ENCODE measurements at places on chromosomes 2 and 18.

DNA sequence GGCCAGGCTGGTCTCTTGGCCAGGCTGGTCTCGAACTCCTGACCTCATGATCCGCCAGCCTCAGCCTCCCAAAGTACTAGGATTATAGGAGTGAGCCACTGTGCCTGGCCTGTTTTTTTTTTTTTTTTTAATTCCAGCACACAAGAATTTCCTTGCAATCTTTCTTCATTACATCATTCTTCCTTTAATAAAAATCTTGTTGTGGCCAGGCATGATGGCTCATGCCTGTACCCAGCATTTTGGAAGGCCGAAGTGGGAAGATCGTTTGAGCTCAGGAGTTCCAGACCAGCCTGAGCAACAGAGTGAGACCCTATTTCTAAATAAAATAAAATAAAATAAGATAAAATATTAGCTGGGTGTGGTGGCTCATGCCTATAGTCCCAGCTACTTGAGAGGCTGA, 21.4 kb upstream of the PLEKHM3 start:
- no peak for DNase-seq

DNA sequence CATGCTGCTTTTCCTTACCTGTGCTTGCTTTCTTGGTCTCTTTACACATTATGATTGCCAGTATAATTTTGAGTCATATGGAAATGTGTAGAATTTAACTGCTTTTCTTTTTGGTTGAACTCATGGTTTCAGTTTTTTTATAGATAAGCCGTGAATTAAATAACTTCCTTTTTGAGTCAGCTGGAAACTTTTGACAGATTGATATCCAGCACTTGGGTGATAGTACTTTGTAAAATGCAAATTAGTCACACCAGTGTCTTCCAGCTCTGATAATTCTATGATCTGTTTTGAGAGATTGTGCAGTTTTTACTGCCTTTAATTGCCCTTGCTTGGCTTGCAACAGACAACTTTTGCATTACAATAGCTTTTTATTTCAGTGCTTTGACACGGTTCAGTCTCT, 86.4 kb downstream of the NCOA1 start:
- no peak for DNase-seq

- no peak for DNase-seq
These were observed 124.9 kb upstream of the TTC27 start for GRCh38 chr2:32502941-32503340.

DNA sequence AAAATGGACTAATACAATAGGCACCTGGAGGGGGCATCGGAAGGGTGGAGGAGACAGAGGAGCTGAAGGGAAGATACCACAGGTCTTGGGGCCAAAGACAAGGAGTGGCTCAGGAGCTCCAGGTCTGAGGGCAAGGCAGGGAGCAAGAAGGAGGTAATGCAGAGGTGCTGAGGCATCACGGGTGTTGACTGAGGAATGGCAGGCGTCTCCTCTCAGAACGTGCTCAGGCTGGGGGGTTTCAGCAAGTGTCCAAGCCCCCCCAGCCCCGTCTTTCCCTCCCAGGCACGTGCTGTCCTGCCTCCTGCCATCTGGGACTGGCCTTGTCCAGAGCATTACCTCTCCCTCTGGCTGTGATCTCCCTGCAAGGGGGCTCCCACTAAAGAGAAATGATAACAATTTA, 265.4 kb downstream of the DCDC2C start:
- DNase-seq, result no peak

DNA sequence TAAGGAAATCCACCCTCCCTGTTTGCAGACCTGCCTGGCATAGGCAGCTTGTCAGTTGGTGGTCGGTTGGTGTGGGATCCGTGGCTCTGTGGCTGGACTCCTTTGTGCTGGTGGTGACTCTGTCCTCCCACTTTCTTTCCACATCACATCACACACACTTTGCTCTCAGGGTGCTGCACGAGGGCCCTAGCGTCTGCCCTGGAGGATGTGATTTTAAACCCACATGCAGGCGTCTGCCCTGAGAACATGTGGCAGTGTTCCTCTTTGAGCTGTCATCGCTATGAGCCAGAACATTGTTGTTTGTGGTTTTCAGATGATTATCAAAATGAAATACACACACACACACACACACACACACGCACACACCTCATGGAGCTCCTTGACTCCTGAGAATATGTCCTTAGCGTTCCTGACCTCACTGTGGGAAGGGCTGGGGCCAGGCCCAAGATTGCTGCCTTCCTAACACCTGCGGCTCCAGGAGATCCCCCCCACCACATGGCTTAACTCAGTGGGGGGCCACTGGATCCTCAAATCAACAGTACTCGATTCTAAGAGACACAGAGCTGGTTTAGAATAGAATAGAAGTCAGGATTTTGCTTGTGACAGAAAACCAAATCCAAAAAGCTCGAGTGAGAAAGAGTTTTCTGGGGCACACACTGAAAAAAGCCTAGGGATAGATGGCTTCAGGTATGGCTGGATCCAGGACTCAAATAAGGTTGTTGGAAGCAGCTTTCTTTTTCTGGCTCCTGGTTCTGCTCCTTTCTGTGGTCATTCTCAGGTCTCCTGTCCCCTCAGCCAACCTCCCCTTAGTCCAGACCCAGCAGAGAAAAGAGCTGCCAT, 54.8 kb downstream of the RTP5 start:
- no peak for DNase-seq

GRCh38 chr18:3468833-3469232, 18.9 kb downstream of the TGIF1 start:
- no peak for DNase-seq

GRCh38 chr18:22324191-22325131, 93.3 kb downstream of the CTAGE1 start:
- DNase-seq, result no peak

GRCh38 chr2:14902953-14903352, 270.4 kb downstream of the LRATD1 start:
- DNase-seq, result no peak

DNA sequence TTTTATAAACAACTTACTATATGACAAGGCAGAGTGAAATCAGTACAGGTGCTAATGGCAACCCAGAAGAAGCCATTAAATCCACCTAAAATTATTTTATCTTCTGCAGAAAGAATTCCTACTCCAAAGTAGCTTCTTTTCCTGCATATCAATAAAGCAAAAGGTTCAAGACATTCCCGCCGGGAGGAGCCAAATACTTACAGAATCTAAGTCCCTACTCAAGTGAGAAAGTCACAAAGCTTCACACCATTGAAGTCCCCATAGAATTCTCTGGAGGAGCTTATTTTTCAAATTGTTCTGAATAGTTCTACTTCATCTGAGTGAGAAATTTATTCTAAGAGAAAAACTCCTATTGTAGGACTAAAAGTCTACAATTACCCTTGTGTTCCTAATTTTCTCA, 233.7 kb upstream of the HNRNPA3 start:
- no peak for DNase-seq

- DNase-seq, result no peak
These were observed 105.5 kb downstream of the GPD2 start for GRCh38 chr2:156541706-156542105.

DNA sequence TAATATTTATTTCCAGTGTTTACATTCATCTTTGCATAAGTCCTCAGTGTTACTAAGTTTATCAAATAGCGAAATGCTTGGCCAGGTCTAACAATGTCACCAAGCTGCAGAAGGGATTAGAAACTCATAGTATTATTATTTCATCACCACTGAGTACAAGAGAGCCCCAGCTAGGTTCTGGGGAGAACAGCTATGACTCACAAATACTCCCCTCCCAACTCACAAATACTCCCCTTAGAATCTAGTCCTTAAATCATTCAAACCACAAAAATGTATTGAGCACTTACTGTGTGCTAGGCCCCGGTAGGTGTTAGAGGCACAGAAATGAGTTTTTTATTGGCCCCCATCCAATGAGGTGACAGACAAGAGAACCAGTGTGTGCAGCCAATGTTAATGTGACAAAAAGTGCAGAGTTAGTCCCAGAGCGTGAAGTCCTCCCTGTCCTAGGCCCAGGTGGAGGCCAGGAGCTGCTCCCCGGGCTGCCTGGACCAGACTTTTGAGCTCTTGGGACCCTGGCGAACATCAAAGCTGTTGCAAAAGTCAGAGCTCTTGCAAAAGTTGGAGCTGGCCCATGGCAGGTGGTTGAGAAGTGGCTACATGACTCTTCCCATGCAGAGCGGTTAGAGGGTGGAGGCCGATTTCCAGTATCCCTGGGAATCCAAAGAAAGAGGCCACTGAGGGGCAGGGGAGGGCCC, 9.8 kb downstream of the STEAP3 start:
- no peak for DNase-seq

GRCh38 chr2:43170405-43171105, 55.9 kb downstream of the ZFP36L2 start:
- DNase-seq, result no peak

- no peak for DNase-seq
These were observed 552 bp upstream of the ATF2 start for GRCh38 chr2:175168564-175168945.

- DNase-seq, result no peak
These were observed 103.9 kb downstream of the SLC8A1 start for GRCh38 chr2:40348038-40348437.

GRCh38 chr2:164642946-164643555, 21.8 kb upstream of the GRB14 start:
- DNase-seq, result no peak

GRCh38 chr2:6694555-6694954, 171.2 kb downstream of the CMPK2 start:
- no peak for DNase-seq

DNA sequence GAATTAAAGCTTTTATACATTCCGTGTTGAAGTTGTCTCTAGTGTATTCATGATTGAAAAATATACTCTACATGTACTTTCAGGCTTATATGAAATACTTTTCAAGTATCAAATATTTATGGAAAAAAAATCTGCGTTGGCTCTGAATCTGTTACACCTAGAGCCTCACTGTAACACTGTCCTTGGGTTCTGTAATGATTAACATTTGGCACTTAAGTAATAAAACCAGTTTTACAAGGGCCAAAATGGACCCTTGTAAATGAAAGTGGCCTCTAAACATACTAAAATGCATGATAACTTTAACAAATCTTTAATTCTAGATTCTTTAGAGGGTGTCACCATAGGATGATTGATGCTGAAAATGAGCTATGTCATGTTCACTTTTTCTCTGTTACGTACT, 162.8 kb downstream of the PTPRM start:
- no peak for DNase-seq

DNA sequence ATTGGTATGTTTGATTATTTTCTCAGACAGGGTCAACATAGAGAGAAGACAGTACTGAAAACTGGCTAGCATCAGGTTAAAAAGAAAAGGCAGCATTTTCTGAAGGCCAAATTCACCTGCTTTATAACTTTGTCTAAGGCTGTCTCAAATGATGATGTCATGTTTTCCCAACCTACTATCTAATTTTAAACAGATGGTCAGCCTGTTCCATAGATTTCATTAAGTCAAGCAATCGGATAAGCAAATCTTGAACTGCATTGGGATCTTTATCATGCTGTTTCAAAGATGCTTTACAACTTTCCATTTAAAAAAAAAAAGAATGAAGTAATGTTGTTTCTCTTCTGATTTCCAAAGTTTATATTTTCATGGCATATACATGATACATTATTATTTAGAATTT, 56.3 kb upstream of the SPOPL start:
- no peak for DNase-seq

DNA sequence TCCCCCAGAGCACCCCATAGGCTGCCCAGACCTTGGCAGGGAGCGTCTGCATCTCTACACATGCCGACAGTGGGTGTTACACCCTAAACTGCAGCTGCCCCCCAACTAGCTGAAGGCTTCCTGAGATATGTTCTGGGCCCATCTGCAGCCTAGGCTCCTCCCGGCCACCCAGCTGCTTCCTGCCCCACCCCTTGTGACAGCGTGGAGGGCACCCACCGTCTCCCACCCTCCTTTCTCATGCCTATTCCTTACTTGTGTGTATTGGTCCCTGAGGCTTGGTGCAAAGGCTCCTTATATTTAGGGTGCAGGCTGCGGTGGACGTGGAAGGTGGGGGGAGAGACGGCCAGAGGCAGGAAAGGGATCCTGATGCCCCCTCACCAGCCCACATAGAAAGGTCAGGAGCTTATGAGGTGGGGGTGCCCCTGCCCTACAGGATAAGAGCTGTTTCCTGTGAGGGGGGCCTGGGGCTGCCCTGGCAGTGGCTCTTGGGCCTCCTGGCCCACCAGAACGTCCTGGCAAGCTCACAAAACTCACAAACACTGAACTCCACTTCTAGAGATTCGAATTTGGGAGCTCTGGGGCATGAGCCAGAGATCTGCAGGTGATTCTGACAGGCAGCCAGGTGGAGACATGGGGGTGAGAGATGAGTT, 7.3 kb upstream of the PROM2 start:
- no peak for DNase-seq

GRCh38 chr2:16261791-16262190, 321.4 kb downstream of the MYCN start:
- no peak for DNase-seq

DNA sequence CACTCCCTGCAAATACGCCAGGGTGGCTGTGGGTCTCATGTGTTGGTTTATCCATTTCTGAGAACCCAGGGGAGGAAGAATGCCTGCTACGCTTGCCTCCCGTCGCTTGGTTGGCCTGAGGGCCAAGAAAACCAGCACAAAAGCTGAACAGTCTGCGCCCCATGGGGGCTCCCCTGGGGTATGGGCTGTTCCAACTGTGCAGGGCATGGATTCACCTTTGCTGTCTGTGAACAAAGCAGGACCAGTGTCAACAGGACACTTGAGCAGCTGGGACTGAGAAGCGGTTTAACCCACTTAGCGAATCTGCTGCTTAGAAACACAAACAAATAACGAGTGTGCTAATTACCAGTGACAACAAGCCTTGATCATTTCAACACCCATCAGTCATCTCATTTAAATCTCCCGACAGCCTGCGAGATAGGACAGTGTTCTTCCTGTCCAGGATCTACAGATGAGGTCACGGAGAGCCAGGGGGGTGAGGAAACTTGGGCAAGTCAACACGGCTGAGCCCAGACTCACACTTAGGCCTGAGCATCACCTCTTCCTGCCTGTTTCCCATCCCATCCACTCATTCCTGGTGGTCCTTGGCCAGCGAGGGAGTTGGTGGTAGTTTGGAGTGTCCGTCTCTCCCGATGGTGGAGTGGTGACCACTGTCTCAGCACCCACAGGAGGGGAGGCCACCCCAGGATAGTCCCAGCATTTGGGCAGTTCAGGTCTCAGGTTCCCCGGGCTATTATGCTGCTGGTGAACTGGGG, 111.6 kb upstream of the HAAO start:
- DNase-seq, result no peak

GRCh38 chr2:241129086-241129871, 20.0 kb downstream of the PASK start:
- DNase-seq, result no peak

- no peak for DNase-seq
These were observed 174.0 kb upstream of the MYCN start for GRCh38 chr2:15766303-15766861.

GRCh38 chr2:240391111-240392051, 44.1 kb upstream of the GPC1 start:
- no peak for DNase-seq

DNA sequence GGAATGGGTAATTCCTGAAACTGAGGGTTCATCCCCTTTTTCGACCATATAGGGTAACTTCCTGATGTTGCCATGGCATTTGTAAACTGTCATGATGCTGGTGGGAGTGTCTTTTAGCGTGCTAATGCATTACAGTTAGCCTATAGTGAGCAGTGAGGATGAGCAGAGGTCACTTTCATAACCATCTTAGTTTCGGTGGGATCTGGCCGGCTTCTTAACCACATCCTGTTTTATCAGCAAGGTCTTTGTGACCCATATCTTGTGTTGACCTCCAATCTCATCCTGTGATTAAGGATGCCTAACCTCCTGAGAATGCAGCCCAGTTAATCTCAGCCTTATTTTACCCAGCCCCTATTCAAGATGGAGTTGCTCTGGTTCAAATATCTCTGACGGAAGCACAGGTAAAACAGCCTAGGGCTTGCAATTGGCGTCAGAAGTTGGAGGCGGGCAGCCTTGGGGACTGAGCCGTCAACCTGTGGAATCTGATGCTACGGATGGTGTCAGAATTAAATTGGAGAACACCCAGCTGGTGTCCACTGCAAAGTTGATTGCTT, 19.5 kb downstream of the RALBP1 start:
- no peak for DNase-seq
